ENCODE measurements at places on chromosomes 12 and 14.
A peak's percentile ranks its signal among the peaks of the same experiment; 100 is the strongest.

GRCh38 chr12:39145175-39145999 lies 240.0 kb upstream of the CPNE8 start:
- DNase-seq: peak; percentile 76

DNA sequence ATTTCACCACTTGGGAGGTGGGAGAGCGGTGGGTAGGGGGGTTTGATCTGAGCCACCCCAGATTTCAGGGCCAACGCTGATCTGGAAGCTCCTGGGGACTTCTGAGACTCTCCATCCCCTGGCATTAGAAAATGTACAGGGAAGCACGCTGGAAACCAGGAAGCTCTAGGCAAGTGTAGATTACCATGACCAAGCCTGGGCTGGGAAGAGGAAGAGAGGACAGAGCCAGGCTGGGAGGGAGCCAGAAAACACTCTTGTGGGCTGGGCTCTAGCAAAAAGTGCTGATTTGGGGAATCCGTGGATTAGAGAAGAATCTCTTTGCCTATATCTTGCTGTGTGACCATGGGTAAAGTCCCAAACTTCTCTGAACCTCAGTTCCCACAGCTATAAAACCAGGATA lies 236.7 kb downstream of the BCL11B start:
- no peak for DNase-seq

DNA sequence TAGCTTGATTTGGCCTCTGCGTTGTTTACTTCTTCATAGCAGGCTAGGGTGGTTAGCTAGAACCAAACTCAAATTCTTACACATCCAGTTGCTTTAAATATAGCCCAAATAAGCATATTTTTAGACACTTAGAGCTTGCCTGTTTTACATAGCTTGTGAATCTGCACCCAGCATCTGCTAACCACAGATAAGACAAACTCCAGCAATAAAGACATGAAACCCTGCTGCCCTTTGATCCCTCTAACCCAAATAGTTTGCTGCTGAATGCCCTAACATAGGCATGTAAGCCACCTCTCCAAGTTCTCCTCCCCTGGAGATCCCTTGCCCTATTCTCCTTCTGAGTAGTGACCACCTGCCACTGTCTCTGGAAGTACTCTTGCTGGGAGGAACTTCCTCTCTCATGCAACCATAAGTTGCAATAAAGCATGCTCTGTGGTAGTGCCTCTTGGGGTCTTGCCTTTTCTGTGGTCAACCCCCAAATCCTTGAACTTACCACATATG lies 185.6 kb downstream of the TMEM117 start:
- DNase-seq: no peak

- DNase-seq: no peak
These were observed 2.9 kb downstream of the SPX start for GRCh38 chr12:21528953-21529352.

DNA sequence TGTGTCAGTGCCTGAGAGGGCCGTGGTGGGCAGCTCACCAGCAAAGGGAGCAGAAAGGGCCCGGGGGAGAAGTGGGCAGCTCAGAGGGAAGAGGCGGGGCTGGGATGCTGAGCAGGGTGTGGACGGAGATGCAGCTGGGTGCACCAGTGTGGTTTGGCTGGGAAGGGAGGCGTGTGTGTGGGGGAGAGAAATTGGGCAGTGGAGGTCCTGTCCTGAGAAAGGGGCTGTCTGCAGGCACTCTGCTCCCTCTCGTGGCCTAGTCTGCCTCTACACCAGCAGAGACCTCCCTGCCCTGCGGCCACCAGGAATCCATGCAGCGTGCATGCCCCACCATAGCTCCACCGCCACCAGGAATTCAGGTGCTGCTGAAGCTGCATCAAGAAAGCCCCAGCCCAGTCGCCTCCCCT lies 6.4 kb downstream of the TMEM121 start:
- DNase-seq: no peak

DNA sequence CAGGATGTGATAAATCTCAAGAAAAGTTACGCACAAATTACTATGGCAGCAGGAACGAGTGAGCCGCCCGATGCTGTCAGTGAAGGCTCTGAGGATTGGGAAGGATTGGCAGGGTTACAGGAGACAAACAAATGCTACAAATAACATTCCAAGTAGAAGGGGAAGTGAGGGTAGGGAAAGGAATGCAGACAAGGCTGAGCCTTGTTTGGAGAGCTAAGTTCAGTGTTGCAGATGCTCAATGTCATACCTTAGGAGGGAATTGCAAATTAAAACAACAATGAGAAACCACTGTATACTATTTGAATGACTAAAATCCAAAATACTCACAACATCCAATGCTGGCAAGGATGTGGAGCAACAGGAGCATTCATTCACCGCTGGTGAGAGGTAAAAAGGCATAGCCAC lies 1.3 kb downstream of the CLEC9A start:
- no peak for DNase-seq
